Central memory CD8-positive, alpha-beta T cell (primary cell): ENCODE measurements at places on chromosomes 4 and X.

DNA sequence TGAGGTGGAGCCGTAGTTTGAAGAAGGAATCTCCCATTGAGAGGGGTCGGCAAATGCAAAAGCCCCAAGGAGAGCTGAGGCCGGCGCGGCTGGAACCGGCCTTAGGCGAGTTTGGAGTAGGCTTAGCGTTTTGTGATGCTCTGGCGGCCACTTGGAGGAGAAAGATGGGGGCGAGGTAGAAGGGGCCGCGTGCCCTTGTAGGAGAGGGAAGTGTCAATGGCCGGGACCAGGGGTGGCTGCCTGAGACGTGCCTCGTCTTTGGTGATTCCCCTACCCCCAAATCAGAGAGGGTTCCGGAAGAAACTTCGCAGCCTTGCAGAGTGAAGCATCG, 11.7 kb downstream of the MSX1 start:
- DNase-seq = no peak

GRCh38 chr4:90198086-90198847, 71.1 kb downstream of the CCSER1 start:
- DNase-seq = no peak

DNA sequence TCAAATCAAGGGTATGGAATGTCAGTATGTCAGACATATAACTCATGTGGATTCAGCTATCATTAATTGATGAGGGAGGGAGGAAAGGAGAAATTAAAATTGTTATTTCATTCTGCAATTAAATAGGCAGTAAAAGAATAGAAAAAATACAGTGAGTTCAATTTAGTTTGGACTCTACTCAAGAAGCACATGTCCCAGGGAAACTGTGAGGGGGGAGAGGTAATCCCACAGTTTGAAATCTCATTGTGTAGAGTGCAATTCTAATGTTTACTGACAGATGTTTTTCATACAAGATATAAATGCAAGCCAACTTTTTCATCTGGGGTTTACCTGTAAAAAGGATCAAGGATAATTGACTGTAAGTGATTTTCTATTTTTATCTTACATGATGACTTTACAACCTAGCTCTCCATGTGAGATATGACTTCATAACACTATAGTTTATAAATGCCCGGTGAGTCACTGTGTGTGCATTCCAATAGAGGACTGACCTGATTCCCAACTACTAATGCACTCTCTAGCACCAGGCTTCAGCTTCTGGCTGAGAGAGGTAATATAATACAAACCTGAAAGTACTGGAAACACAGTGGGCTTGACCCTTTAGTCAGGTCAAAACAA, 35.2 kb upstream of the SCD5 start:
- no peak for DNase-seq

GRCh38 chr4:36115312-36115711, 129.0 kb downstream of the ARAP2 start:
- no peak for DNase-seq

GRCh38 chr4:144634978-144635747, 10.8 kb upstream of the HHIP start:
- DNase-seq = no peak

DNA sequence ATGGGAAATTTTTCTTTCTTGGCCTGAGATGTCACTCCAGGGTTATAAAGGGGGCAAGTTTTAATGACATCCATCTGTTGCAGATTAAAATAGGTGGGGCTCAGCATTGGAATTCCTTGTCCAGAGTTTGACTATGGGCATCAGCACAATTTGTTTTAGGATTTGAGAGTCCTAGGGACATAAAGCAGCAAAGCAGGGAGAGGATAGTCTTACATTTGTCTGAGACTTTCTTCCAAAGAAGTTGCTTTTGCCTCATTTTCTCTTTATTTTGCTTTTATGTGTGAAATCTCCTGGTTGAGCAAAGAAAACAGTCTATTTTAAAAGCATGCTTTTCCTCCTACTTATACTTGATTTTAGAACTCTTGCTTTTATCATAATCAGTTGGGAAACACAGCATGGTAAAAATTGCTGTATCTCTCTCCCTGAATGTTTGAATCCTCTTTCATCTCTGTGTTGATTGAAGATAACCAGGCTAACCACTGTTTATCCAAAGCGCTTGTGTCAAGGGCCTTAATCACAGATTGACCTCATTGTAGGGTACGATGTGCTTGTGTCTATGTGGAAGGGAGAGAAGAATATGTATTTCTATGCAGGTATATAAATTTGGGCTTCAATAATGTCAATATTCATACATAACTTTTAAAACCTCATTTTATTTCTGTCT, 121.5 kb downstream of the ANK2 start:
- DNase-seq = no peak

DNA sequence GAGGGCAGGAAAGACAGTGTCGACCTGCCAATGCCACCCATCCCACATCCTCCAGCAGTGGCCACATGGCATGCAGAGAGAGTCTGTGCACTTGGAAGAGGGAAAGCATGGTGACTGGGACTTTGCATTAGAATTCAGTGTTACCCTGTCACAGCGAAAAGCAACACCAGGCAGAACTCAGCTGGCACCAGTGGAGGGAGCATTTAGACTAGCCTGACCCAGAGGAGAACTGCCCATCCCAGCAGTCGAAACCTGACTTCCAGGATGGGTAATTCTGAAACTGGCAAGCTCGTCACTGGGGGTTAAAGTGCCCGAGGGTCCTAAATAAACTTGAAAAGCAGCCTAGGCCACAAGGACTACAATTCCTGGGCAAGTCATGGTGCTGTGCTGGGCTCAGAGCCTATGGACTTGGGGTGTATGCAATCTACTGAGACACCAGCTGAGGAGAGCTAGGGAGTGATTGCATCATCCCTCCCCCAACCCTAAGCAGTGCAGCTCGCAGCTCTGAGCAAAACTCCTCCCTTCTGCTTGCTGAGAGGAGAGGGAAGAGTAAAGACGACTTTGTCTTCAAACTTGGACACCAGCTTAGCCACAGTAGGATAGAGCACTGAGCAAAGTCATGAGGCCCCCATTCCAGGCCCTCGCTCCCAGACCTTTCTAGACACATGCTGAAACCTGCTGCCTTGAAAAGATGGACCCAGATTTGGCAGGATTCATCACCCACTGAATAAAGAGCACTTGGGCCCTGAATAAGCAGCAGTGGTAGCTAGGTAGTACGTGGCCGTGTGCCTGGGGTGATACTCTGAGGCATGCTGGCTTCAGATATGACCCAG, 68.8 kb downstream of the DDX60L start:
- DNase-seq = no peak

DNA sequence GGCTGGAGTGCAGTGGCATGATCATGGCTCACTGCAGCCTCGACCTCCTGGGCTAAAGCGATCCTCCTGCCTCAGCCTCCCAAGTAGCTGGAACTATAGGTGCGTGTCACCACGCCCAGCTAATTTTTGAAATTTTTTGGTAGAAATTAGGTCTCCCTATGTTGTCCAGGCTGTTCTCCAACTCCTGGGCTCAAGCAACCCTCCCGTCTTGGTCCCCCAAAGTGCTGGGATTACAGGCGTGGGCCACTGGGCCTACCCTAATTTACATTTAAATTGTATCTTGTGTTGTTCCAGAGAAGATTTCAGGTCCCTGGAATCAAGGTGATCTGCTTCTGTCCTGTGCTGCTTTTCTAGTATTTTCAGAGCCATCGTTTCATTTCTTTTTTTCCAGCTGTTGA, 1.2 kb upstream of the LRPAP1 start:
- DNase-seq = no peak
